ENCODE measurements at places on chromosomes 2 and 18. TPM values are rescaled to one million over a fixed set of nuclear protein-coding genes. Genes with fewer than 3 reads are reported as not detected.
A peak's percentile ranks its signal among the peaks of the same experiment; 100 is the strongest.

GRCh38 chr2:46632349-46632748, 153.0 kb downstream of the TMEM247 start:
- no peak for DNase-seq

GRCh38 chr2:36559221-36559942, 38.6 kb downstream of the FEZ2 start:
- DNase-seq: no peak

DNA sequence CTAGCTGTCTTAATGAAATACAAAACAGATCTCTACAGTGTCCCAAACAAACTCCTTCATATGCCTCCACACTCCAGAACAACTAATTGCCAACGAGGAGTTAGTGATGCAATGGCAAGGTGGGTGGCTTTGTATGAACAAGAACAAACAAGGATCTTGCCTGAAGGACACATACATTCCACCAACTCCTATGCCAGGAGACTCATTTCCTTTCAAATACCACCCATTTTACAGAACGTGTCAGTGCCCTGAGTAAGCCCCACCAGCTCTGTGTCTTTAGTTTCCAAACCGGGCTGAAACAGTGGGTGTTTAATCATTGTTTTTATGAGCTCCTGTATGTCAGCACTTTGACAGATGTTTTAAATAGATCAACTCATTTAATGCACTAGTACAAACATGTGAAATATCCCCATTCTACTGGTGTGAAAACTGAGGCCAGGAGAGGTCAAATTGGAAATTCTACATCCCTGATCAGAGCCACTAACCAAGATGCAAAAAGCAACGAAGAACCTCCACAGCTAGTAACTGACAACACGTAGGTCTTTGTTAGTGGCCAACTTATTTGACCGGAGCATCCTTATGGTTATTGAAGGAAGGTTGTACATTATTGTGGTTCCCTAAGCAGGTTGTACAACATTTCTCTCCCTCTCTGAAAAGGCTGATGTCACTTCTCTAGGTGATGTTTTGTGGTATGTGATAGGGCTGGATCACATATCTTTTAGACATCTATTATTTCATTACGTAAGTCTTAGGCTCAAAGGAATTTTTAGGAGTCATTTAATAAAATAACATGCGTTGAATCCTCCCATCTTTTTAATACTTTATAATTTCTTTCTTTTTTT, 534.9 kb upstream of the TNP1 start:
- no peak for DNase-seq

DNA sequence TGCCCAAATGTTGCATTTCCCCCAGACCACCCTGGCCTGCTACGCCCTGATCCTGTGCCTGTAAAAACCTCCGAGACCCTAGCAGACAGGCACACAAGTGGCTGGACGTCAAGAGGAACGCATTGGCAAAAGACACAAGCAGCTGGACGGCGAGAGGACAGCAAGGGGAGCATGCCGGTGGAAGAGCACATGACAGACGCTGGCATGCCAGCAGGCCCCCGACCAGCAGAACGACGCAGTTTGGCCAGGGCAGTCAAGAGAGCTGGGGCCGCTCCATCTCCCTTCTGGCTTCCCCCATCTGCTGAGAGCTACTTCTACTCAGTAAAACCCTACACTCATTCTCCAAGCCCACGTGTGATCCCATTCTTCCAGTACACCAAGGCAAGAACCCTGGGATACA, 42.1 kb downstream of the SAP130 start:
- no peak for DNase-seq

DNA sequence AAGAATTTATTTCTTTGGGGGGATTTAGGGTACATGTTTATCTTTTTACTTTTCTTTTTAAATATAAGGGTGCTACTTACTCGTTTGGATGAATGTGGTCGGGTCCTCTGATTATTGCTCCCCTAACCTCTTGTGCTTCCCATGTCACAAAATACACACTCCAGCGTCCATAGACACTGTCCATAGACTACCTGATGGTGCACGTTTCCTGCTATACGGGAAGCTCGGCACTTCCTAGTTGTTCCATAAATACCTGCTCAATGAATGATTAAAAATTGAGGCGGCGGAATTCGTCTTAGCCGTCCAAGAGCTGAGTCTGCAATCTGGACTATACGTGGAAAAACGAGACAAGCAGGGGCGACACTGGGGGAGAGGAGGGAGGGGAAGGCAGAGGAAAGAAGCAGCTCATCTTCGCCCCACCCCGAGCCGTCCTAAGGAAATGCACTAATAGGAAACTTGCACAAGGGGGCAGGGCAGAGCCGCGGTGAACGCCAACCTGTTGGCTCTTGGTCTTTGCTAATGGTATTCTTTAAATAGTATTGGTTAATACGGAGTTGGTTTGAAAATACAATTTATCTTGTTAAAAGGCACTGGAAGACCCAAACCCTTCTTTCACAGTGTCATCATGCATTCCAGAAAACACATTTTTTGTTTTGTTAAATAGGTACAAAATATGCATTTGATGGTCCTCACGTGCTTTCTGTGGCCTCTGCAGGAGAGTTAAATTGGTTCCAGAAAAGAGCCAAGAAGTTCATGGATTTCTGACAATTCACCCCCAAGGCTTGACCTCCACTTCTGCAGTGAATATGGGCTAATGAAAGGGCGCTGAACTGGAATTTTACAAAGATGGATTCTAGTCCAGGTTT, 73.0 kb upstream of the KCTD1 start:
- no peak for DNase-seq

DNA sequence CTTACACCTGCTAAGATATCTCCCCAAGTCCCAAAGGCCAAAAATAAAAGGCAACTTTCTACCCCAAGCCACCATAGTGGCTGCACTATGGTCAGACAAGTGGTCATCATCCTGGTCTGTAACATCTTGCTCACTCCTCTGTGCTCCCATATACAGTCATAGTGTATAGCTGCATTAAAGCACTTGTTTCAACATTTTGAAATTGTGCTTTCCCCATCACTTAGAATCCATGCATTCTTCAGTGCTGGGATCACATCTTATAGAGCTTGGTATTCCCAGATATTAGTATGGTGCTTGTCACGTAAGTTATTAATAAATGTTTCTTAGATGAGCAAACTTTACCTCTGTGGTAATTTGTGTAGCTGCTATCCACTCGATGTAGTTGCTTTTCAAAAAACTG, 40.4 kb upstream of the CDC42EP3 start:
- no peak for DNase-seq

DNA sequence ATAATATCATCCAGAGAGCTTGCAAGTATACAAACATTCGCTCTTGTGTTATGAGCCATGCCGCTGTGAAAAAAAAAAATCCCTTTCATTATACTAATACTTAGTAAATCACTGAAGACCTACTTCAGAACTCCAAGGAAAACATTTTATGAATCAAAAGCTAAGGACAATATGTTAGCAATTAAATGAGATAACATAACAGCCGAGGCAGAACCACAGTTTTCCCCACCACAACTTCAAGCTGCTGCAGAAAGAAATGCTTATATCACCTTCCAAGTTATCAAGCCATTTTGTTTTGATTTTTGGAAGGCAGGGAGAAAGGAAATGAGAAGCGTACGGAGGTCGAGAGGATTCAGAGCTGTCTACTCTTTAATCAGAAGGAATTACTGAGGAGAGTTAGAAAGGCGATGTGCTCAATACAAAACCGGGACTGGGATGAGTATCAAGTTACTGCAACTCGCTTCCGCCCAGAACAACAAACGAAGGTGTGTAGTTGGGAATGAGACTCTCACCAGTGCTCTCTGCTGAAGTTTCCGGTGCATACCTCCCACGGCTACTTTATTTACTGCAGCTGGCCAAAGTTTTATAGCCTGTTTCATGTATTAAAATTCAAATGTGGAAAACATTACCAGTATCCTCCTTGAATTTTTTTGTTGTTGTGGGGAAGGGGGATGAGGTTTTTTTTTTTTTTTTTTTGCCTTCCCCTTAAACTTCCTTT, 292.2 kb upstream of the CCDC68 start:
- peak; percentile 67 for DNase-seq

DNA sequence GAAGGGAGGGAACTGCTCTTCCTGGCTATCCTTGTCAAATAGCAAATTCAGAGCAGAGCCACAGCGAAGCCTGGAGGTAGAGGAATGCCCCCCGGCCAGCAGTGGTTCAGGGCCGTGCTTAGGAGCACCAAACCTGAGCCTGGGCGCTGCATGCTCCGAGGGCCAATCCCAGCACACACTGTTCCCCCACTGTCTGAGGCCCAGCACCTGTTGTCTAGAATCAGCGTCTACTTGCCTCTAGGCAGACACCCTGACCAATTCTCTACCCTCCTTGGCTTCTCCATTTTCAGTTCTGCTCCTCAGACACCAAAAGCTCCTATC, 177.6 kb upstream of the PKDCC start:
- DNase-seq: no peak

DNA sequence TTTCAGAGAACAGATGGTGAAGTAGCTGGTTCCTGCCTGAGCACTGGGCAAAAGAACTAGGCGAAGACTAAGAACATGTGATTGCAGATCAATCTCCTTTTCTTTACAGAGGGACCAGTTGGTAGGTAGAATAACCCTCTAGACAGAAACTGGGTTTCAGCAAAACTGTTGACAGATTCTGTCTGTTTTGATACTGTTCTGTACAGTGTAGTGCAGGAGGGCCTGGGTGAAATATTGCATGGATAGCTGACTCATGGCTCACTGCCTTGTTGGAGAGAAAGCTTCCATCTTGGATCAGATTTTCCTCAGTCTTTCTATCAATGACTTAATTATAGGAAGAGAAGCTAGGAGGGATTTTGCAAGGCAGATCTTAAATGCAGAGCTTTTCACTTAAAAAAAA, 95.8 kb downstream of the ZNF532 start:
- no peak for DNase-seq

DNA sequence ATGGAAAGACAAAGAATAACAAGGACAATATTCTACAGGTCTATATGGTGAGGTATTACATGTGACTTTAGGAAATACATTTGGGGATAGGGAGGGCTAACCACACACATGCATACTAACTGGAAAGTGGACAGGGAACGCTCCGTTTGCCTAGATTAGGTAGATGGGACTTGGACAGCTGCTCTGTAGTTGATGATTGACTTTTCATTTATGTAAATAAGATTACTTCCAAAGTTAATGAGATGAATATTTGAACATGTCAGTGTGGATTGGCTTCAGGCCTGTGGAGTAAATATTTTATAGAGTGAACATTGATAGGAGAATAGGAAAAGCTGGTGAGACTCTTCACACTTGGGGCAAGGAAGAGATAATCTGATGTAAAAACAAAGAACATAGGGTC, 142.0 kb downstream of the NCK2 start:
- no peak for DNase-seq

DNA sequence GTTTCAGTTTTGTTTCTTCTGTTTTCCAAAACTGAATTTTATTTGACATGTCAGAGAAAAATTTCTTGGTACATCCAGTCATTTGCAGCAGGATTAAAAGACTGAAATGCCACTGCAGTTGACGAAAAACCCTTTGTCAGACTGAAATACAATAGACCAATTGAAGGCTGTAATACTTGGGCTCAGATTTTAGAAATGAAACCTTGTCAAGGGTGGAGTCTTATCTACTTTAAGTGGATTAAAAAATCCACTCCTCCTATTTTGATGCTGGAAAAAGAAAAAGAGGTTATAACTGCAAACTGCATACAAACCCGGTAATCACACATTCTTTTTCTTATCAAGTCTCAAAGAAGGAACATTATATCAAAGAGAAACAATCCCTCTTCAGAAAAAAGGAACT, 80.2 kb upstream of the NEUROD1 start:
- no peak for DNase-seq

GRCh38 chr18:35953688-35954087, 18.8 kb upstream of the RMP24 start:
- no peak for DNase-seq

DNA sequence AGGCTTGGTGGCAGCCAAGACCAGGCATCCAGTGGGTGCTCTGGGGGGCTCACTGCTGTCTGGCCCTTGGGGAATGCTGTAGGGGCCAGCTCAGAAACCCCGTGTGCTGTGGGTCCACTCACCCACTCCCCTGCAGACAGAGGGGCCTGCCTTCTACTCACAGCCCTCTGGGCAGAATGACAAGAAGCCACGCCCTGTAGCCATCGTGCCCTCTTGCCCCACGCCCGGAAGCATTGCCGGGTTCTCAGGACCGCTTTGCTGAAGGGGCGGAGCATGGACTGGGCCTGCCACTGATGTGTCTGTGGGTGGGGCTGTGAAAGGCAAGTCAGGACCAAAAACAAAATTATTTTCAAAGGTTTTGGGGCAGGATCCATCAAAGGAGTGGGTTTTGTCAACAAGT, 27.8 kb downstream of the GLI2 start:
- DNase-seq: no peak

DNA sequence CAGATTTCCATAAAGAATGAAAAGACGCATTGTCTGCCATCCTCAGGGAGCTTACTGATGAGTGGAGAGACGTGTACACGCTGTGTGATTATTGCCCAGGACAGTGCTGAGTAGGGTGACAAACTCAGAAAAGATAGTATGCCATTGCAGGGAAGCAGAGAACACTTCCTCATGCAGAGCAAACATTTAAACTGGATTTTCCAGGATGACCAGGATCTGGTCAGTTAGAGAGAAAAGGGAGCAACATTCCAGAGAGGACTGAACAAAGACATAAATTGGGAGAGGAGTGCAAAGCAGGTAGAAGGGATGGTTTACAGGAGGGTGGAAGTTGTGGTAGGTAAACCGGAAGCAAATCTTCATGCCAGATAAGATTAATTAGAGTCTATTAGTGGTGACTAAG, 2.3 kb downstream of the SLC9A2 start:
- no peak for DNase-seq

DNA sequence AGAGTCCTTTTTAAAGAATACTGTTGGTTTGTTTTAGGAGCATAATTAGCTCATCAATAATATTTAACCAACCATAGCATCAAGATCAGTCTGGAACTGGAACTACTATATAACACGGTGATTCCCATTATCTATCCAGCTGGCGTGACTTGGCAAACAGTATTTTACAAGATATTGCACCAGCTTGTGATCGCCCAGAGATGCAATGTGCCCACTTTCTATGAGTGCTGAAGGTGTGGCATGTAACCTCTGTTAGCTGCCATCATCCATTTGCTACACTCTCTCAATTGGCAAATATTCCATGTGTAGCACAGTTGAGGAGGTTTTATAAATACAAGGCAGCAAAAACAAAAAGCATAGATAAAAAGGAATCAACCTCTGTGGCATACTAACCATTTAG, 64.9 kb downstream of the FIGN start:
- DNase-seq: no peak

- DNase-seq: peak; percentile 90
Measured at GRCh38 chr18:48902023-48902855, 48.5 kb downstream of the SMAD7 start.

DNA sequence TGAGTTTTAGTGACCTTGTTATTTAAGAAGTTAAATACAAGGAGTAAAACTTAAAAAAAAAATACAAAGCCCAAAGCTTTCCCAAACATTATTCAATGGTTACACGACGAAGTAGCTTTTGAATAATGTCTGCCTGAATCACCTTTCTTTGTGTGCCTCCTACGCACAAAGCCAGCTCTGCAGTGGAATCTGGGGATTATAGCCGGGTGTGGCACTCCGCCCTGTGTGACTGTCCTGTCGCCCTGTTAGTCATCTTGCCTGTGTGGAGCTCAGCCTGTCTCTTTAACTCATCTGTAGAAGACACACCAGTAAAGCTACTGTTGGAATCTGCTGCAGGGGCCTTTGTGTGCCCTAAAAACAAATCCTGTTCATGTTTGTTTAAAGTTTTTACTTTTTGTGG, 79.4 kb upstream of the TCF7L1 start:
- DNase-seq: no peak

The ABCB11 gene
- 0.10 TPM for polyA plus RNA-seq

The VSNL1 gene
- 4.4 TPM for polyA plus RNA-seq

The SCN2A gene
- polyA plus RNA-seq: 2.7 TPM

The GPAT2 gene
- polyA plus RNA-seq: 3.8 TPM

The MEP1B gene
- polyA plus RNA-seq: 0.18 TPM

The CPO gene
- 1.7 TPM for polyA plus RNA-seq

The MSGN1 gene
- polyA plus RNA-seq: not detected

The CDK5R2 gene
- polyA plus RNA-seq: not detected

The CFAP65 gene
- 0.28 TPM for polyA plus RNA-seq

The PIK3C3 gene
- polyA plus RNA-seq: 92.5 TPM

Measured in left kidney (tissue), 8 donors.